ENCODE measurements at places on chromosomes 1 and 21. TPM values are rescaled to one million over a fixed set of nuclear protein-coding genes. Genes with fewer than 3 reads are reported as not detected.

DNA sequence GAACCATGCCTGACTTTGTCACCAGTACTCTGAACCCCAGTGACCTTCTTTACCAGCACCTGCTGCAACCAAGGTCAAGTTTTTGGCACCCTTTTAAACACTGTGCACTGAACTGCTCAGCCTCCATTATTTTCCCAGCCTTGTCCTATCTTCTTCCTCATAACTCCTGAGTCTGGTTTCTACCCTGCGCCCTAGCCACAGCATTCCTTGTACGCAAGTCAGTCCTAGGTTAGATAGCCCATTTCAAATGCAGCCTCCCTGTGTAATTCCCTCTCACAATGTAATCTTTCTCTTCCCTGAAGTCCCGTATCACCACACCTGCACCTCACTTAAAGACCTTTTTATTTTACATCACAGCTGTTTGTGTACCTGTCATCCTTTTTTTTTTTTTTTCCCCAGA, 37.2 kb downstream of the DNTTIP2 start:
- peaks cover 3% of the 10 kb centered on the region for H3K27me3 ChIP-seq
- H3K4me1 ChIP-seq: peaks cover 22% of the 10 kb centered on the region
- H3K36me3 ChIP-seq: peaks cover 20% of the 10 kb centered on the region

DNA sequence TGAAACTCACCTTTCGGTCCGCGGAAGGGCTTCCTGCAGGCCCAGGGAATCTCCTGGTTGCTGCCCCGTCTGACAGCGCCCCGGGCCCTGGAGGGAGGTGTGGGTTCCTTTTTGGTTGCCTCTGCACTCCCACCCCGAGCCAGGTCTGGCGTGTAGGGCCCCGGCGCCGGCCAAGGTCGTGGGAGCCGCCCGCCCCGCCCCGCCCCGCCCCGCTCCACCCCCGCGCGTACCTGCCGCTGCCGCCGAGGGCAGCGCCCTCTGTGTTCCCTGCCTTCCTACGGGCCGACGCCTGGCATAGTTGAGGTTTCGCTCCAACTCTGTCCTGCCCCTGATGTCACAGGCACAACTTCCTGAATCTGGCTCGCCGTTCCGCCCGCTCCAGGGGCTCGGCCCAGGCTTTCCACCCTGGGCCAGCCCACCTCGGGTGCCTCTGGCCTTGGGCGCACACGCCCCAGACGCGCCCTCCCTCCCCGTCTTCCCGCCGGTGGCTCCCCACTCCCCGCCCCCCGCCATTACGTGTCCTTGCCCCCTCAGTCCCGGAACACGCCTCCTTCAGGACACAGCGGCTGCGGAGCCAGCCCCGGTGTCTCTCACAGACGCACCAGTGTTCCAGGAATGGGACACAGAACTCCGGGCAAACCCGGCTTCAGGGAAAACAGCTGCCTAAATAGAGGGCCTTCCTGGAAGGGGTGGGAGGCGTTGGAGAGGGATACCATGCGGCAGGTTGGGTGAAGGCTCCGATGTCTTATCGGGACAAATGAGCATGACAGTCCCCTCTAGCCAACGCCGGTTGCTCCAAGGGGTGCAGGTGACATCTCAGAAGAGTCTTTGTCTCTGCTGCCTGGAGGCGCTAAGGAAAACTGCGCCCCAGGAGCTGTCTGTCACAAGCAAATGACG, at the start of gene KIAA0040:
TSS of gene KIAA0040 (minus strand) at position 147 of the 897 bp plus-strand sequence. CDS start 31,763 bp downstream, outside the sequence.
- DNase-seq: peak; percentile 72
- peak within 1 kb of the TSS; percentile 90 for H3K4me3 ChIP-seq
- peaks cover 16% of the 10 kb centered on the region for H3K4me1 ChIP-seq

GRCh38 chr1:236532850-236533249, 9.1 kb downstream of the LGALS8 start:
- no peak overlapping the region for H3K4me3 ChIP-seq
- no peaks in the 10 kb centered on the region for H3K27me3 ChIP-seq
- DNase-seq: no peak

GRCh38 chr1:71753746-71754145, 528.6 kb downstream of the NEGR1 start:
- no peak overlapping the region for H3K4me3 ChIP-seq
- no peaks in the 10 kb centered on the region for H3K27me3 ChIP-seq
- H3K4me1 ChIP-seq: peaks cover 26% of the 10 kb centered on the region
- H3K27ac ChIP-seq: 0 out of 2 replicates have a peak overlapping the region, but pooled peaks have one; percentile 70
- peaks cover 3% of the 10 kb centered on the region for H3K36me3 ChIP-seq
- DNase-seq: no peak

- H3K4me3 ChIP-seq: no peak overlapping the region
- peaks cover 3% of the 10 kb centered on the region for H3K36me3 ChIP-seq
- no peak for DNase-seq
- H3K27ac ChIP-seq: peak overlapping the region; percentile 89
- H3K4me1 ChIP-seq: peaks cover 36% of the 10 kb centered on the region
Measured at GRCh38 chr1:1847061-1847850, 43.6 kb downstream of the GNB1 start.

GRCh38 chr1:97070376-97070775, 348.8 kb downstream of the PTBP2 start:
- H3K36me3 ChIP-seq: no peaks in the 10 kb centered on the region
- H3K4me3 ChIP-seq: no peak overlapping the region
- no peaks in the 10 kb centered on the region for H3K4me1 ChIP-seq
- H3K27ac ChIP-seq: no peak overlapping the region
- no peak for DNase-seq
- H3K27me3 ChIP-seq: no peaks in the 10 kb centered on the region

- peaks cover 8% of the 10 kb centered on the region for H3K4me1 ChIP-seq
- DNase-seq: no peak
- no peak overlapping the region for H3K4me3 ChIP-seq
- peaks cover 2% of the 10 kb centered on the region for H3K27me3 ChIP-seq
- peaks cover 11% of the 10 kb centered on the region for H3K36me3 ChIP-seq
Measured at GRCh38 chr1:153649863-153650235, 8.7 kb upstream of the SNAPIN start.

GRCh38 chr1:201740670-201741111, 88.3 kb upstream of the IPO9 start:
- peak overlapping the region; percentile 94 for H3K4me3 ChIP-seq
- H3K4me1 ChIP-seq: peaks cover 68% of the 10 kb centered on the region
- H3K27ac ChIP-seq: peak overlapping the region; percentile 46

- H3K4me1 ChIP-seq: no peaks in the 10 kb centered on the region
- H3K27ac ChIP-seq: no peak overlapping the region
- no peak for DNase-seq
- no peak overlapping the region for H3K4me3 ChIP-seq
- no peaks in the 10 kb centered on the region for H3K27me3 ChIP-seq
Measured at GRCh38 chr1:218135371-218135770, 149.7 kb upstream of the RRP15 start.

- no peaks in the 10 kb centered on the region for H3K4me1 ChIP-seq
- no peak overlapping the region for H3K4me3 ChIP-seq
- DNase-seq: no peak
- peaks cover 8% of the 10 kb centered on the region for H3K36me3 ChIP-seq
- H3K27ac ChIP-seq: no peak overlapping the region
Measured at GRCh38 chr1:41764656-41765055, 154.1 kb downstream of the HIVEP3 start.

DNA sequence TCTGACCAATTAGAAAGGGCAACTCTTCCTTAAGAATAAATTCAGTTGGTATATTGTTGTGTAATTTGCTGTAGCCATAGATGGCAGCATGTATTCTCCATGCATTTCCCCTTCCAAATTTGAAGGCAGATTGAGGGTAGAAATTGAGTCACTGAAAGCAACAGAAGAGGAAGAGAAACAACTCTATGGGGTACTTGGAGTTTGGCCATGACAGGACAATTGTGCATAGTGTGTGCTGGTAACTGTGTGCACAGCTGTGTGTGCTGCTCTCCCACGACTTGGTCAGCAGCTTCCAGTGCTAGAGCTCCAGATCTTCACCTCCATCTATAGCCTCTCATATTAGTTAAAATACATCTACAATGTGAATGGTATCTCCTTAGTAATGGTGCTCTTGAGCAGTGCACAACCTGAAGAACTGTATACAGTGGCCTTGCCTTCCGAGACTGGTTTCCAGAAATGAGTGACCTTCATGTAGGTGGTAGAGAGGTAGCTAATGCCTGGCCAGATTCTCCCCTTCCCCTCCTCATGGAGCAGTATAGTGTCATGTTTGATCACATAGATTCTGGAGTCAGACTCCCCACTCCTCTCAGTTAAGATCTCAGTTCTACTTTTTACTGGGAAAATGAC, 882 bp upstream of the FCAMR start:
- H3K27me3 ChIP-seq: peaks cover 3% of the 10 kb centered on the region
- no peaks in the 10 kb centered on the region for H3K36me3 ChIP-seq
- no peak overlapping the region for H3K4me3 ChIP-seq
- H3K27ac ChIP-seq: no peak overlapping the region
- DNase-seq: no peak

- DNase-seq: no peak
- no peak overlapping the region for H3K4me3 ChIP-seq
Measured at GRCh38 chr1:159091607-159092031, 15.1 kb upstream of the AIM2 start.

DNA sequence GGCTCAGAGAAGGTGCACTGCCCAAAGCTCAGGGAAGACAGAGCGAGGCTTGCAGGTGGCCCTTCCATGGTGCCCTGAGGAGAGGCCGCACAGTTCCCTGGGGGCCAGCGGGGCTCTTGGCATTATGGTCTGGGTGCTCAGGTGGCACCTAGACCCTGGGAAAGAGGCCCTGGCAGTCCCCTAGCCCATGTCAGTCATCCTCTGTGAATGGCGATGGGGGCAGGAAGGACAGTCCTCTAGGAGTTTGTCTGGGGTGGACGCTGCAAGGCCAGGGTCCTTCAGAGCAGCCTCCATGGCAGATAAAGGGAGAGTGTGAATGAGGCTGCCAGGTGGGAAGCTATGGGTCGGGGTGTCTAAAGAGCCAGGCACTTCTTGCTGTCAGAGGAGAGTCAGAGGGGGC, 345.9 kb upstream of the VAMP3 start:
- H3K27ac ChIP-seq: no peak overlapping the region
- no peak for DNase-seq
- no peak overlapping the region for H3K4me3 ChIP-seq

DNA sequence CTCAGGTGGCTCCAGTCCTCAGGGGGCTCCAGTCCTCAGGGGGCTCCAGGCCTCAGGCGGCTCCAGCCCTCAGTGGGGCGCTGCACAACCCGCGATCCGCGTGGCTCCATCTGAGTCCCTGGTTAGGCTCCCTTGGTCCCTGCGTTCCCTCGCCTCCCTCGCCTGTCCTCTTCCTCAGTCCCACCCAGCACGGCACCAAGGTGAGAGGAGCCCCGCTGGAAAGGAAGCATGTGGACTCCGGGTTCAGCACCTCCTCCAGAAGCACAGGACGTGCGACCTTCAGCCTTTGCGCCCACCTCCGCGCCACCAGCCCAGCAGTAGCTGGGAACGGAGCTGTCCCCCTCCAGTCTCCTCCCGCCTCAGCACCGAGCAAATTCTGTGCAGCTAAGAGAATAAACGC, 8.1 kb upstream of the OR2M5 start:
- no peaks in the 10 kb centered on the region for H3K4me1 ChIP-seq
- DNase-seq: no peak
- no peak overlapping the region for H3K27ac ChIP-seq
- peaks cover 7% of the 10 kb centered on the region for H3K27me3 ChIP-seq

- no peak overlapping the region for H3K4me3 ChIP-seq
- DNase-seq: no peak
- no peaks in the 10 kb centered on the region for H3K36me3 ChIP-seq
- H3K27ac ChIP-seq: no peak overlapping the region
Measured at GRCh38 chr1:221011145-221011544, 131.9 kb downstream of the HLX start.

GRCh38 chr1:30185809-30186208, 537.6 kb downstream of the MATN1 start:
- no peaks in the 10 kb centered on the region for H3K36me3 ChIP-seq
- no peaks in the 10 kb centered on the region for H3K4me1 ChIP-seq
- no peak for DNase-seq
- H3K27ac ChIP-seq: no peak overlapping the region
- no peaks in the 10 kb centered on the region for H3K27me3 ChIP-seq

DNA sequence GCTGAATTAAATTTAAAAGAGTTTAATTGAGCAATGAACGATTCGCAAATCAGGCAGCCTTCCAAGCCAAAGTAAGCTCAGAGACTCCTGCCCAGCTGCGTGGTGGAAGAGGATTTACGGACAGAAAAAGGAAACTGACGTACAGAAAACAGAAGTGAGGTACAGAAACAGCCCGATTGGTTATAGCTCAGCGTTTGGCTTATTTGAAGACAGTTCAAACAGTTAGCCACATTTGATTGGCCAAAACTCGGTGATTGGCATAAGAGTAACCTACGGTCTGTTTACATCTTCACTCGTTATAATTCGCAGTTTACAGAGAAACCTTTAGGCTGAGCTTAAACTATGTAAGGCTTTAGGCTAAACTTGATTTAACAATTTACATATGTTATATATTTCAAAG, 46.9 kb downstream of the CR1L start:
- H3K36me3 ChIP-seq: no peaks in the 10 kb centered on the region
- no peak overlapping the region for H3K4me3 ChIP-seq
- no peak for DNase-seq

DNA sequence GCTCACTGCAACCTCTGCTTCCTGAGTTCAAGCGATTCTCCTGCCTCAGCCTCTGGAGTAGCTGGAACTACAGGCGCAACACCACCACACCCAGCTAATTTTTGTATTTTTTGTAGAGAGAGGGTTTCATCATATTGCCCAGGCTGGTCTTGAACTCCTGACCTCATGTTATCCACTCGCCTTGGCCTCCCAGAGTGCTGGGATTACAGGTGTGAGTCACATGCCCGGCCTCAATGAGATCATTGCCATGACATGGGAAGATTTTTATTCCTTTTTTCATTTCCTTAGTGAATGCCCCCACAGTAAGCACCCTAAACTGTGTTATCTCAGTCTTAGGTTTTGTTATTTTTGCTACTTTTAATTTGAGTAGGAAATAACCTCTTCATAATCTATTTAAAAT, 977.9 kb downstream of the BRINP3 start:
- no peaks in the 10 kb centered on the region for H3K36me3 ChIP-seq
- DNase-seq: no peak
- no peak overlapping the region for H3K4me3 ChIP-seq
- no peaks in the 10 kb centered on the region for H3K4me1 ChIP-seq
- H3K27ac ChIP-seq: no peak overlapping the region

- no peaks in the 10 kb centered on the region for H3K27me3 ChIP-seq
- no peaks in the 10 kb centered on the region for H3K36me3 ChIP-seq
- H3K4me1 ChIP-seq: no peaks in the 10 kb centered on the region
- H3K27ac ChIP-seq: no peak overlapping the region
Measured at GRCh38 chr1:50820545-50820944, 139.5 kb downstream of the FAF1 start.

Gene SYF2
- 35.7 TPM for total RNA-seq

Gene S100B
- 0.34 TPM for total RNA-seq

Gene KRTAP7-1
- total RNA-seq: not detected

Gene PDIK1L
- 4.0 TPM for total RNA-seq

Gene LINGO4
- not detected for total RNA-seq

Gene MYCBP
- total RNA-seq: 34.9 TPM

Gene CYP4X1
- total RNA-seq: 1.4 TPM

Gene FAM43B
- total RNA-seq: 3.1 TPM

Gene IL19
- total RNA-seq: not detected

Gene KCNJ9
- total RNA-seq: not detected

Gene KDM5B
- 222 TPM for total RNA-seq

All from WTC11 (cell line).